Epithelial cell of esophagus (primary cell): ENCODE measurements at places on chromosomes 3 and 15.
A peak's percentile ranks its signal among the peaks of the same experiment; 100 is the strongest.

- no peak for DNase-seq
Measured at GRCh38 chr15:41892621-41893421, 1.0 kb downstream of the SPTBN5 start.

DNA sequence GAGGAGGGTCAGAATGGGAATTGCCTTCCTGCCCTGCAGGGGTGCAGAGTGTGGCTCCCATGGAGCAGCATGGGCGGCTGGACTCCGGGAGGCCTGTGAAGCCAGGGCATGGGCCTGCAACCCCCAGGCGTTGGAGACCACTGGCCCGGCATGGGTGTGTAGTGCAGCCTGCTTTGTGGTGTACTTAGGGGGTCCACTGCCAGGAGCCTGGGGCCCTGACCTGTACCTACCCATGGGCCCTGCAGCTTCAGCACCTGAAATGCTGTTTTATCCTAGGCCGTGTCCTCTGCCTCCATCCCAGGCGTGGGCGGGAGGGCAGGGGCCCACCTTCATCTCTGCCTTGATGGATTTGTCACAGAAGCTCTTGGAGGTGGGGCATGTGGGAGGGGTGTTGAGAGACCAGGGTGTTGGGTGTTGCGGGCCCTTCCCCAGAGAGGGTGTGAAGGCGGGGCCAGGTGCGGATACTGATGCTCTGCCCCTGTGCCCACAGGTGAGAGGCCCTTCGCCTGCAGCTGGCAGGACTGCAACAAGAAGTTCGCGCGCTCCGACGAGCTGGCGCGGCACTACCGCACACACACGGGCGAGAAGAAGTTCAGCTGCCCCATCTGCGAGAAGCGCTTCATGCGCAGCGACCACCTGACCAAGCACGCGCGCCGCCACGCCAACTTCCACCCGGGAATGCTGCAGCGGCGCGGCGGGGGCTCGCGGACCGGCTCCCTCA lies 45.0 kb downstream of the KLF13 start:
- DNase-seq: no peak

DNA sequence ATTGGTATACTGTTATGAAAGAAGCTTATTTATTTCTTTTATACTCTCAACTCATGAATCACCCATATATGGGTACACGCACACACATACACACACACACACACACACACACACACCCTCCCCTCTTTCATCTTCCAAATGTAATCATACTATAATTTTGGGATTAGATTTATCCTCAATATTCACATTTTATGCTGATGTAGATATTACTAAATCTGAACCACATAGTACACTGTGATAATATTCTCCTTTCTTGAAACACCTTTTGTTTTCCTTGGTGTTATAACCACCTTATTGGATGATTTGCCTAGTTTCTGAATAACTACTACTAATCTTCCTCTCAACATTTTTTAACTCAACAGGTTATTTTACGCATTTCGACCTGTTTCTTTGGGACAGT lies 8.1 kb upstream of the GHSR start:
- DNase-seq: no peak

DNA sequence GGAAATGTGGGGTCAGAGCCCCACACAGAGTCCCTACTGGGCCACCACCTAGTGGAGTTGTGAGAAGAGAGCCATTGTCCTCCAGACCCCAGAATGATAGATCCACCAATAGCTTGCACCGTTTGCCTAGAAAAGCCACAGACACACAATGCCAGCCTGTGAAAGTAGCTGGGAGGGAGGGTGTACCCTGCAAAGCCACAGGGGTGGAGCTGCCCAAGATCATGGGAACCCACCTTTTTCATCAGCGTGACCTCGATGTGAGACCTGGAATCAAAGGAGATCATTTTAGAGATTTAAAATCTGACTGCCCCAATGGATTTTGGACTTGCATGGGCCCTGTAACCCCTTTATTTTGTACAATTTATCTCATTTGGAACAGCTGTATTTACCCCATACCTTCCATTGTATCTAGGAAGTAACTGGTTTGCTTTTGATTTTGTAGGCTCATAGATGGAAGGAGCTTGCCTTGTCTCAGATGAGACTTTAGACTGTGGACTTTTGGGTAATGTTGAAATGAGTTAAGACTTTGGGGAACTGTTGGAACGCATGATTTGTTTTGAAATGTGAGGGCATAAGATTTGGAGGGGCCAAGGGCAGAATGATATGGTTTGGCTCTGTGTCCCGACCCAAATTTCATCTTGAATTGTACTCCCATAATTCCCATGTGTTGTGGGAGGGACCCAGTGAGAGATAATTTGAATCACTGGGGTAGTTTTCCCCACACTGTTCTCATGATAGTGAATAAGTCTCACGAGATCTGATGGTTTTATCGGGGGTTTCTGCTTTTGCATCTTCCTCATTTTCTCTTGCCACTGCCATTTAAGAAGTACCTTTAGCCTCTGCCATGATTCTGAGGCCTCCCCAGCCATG lies 49.0 kb downstream of the CD200 start:
- no peak for DNase-seq

DNA sequence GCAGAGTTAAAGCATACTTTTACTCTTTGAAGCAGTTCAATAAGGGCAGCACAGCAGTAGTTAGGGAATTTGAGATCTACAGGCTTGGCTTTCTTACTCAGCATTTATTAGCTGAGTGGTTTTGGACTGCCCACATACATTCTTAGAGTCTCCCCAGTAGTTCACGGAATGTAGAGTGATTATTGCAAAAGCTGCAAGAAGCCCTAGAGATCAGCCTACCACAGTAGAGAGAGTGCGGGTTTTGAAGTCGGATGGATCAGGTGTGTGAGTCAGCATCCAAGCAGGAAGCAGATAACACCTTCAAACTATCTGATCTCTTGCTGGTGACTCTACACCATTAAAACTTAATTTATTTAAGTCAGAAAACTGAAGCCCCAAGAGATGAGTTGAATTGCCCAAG lies 171.9 kb downstream of the SYNPR start:
- peak; percentile 42 for DNase-seq

DNA sequence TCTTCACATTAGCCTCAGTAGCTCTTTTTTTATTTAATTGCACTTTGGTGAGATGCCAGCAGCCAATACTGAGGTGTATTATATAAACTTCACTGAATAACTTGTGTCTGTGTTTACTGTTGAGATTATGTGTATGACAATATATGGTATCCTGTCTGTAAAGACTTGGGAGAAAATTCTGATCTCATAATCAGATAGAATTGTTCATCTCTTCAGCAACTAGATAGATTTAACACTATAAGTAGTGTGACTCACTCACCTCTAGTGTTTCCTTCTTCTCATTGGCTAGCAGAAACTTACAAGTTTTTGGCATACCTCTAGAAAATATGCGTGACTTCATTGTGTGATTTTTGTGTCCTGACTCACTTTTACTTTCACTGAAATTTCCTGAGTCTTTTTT lies 67.6 kb upstream of the TGFBR2 start:
- peak; percentile 76 for DNase-seq

DNA sequence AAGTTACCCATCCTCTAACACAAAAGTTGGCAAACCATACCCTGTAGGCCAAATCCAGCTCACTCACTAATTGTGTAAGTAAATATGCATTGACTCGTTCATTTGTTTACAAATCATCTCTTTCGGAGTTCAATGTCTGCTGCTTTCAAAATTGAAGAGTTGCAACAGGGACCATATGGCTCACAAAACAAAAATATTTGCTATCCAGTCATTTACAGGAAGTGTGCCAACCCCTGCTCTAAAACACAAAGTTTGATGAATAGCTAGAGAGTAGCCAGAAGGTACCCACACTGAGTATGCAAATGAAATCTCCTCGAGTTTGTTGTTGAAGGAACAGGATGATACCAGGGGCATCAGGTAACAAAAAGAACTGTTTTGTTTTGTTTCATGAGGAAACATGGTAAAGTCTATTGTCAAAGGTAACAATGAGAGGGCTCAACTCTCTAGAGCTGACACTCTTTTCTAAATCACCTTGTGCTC lies 236.2 kb upstream of the THBS1 start:
- peak; percentile 28 for DNase-seq
